AG04449 (cell line): ENCODE measurements at places on chromosomes 13 and 19.

DNA sequence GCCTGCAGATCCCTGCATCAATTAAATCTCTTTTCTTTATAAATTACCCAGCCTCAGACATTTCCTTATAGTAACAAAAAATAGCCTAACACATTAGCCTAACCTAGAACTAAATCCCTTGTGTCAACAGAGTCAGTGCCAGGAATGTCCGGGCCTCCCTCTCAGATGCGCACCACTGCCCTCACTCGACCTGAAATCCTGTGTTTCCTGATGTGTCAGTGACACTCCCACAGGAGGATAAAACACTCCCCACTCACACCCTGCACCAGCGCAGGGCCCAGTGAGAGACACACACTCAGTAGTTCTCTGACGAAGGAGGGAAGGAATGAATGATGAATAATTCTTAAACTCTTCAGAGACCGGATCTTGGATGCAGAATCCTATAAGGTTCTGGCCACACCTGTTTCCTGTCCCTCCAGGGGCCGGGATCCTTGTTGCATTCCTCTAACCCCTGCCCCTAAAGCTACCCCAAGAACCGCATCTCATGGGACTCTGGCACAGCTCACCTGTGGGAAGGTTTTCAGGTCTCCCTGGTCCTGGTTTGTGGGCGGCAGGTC is 3.1 kb downstream of the CEACAM3 start:
- no peak for DNase-seq

DNA sequence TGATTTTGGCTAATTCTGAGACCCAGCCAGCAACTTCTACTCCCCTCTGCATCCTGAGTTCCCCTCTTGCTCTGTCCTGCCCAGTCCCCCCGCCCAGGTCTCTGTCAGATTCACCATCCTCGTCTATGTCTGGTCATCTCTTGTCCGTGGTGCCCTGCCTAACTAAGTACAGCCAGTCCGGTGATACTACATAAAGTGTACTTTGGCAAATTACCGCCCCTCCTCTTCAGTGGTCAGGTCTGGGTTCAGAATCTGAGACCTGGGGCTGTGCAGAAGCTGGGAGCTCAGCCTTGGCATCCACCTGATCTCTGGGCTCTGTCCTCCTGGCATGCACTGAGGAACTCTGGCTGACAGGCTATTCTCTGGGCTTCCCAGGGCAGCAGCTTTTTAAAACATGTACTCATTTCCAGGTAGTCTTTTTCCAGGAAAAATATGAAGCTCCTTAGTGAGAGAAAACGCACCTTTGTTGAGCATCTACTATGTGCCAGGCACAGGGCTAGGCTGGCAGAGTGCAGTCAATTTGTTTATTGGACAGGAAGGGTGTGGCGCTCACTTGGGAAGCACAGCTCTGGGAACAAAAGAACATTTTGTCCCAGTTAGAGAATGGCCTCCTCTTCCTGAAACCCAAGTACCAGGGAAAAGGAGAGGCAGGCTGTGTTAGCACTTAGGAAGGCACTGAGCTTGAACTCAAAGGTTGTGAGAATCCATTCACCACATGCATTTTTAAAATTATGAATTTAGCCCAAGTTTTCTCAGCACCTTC is 88.9 kb downstream of the TSHZ3 start:
- DNase-seq: no peak

DNA sequence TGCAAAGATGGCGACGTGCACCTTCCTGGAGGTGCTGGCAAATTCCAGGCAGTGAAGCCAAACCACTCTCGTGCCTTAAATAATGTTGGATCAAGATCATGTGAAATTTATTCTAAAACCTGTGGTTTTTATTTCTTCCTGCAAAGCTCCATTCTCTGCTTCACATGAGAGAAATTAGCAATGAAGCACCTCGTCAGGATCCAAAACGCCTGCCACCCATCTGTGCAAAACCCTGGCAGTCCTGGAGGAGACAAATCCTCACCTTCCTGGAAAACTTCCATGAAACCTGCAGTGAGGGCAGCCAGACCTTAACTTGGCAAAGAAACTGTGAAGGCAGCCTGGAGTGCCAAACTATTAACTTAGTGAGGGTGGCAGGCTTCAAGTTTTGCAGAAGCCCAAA is 47.6 kb downstream of the CHST8 start:
- no peak for DNase-seq

GRCh38 chr13:33958964-33959363 is 141.0 kb downstream of the RFC3 start:
- DNase-seq: no peak

GRCh38 chr19:4911314-4911713 is 2.0 kb downstream of the UHRF1 start:
- no peak for DNase-seq

DNA sequence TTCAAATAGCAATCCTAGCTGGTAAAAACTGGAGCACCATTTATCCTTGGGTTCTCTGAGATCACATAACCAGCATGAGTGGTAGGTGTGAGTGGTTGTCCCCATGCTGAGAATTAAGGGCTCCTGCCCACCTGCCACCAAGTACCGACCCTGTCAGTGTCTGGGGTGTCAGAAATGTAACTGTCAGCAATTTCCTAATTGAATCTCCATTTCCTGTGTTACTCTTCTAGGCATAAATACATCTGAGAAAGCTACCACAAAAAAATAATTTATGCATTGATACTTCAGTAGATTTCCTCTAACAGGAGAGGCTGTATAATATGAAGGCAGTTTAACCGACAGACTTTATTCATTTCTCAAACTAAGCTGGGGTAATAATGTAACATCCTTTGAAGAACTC is 25.1 kb downstream of the CPB2 start:
- no peak for DNase-seq

DNA sequence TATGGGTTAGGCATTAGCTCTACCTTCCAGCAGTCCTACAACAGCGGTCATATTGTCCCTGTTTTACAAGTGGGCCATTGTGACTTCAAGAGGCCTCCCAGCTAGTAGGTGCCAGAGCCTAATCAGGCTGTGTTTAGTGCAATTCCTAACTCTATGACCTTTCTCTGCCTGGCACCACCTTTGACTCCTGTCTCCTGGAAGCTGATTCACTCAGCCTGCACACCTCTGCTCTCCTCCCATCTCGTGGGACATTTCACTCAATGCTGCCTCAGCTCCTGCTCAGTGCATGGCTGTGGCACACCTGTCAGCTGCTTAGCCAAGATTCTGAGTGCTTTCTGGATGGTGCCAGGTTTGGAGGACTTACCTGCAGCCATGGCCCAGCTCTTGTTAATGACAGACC is 9.5 kb upstream of the GJB6 start:
- DNase-seq: no peak

DNA sequence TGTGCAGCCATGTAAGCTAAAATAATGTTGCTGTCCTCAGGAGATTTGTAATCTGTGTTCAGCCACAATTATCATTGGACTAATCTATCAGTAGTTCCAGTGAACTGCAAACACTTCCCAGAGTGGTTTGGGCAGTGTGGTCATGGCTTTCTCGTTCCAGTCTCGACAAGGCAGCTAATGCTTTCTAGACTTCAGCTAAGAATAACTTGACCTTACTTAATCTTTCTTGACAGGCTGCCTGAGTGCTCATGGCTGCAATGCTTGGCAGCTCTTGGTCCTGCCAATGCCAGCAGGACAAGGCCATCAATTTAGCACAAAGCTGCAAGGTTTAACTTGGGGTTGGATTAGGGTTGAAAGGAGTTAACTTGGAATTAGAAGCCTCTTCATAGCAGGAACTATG is 32.8 kb downstream of the ATP12A start:
- DNase-seq: no peak

DNA sequence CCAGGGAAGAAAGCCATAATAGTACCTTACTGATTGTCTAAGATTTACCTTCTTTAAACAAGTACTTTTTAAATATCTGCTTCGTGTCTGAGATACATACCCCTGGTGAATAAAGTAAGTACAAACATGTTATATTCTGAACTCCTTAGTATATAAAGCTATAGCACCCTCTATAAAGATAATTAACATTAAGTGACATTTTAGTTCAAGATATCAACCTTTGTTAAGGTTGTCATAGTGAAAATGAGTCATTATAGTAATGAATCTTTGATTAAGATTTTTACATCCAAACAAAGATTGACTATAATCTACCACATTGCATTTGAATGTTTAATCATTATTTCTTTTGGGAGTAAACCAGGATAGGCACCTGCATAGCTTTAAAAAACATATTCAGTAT is 55.4 kb upstream of the KCTD4 start:
- DNase-seq: no peak

DNA sequence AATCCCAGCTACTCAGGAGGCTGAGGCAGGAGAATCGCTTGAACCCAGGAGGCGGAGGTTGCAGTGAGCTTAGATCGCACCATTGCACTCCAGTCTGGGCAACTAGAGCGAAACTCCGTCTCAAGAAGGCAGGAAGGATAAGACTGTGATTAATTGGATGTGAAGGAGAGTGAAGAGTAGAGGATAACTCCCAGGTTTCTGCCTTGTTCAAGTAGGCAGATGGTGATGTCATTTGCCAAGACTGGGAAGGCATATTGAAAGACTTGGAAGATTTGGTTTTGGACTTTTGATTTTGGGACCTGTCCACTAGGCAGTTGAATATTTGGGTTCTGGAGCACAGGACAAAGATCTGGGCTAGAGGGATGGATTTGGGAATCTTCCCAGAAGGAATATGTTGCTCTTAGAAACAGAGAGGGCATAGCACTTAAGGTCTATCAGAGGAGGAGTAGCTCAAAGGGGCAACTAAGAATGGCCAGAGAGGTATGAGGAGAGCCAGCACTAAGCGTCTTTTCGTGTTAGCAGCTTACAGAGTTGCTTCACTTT is 20.0 kb downstream of the GARRE1 start:
- DNase-seq: no peak

DNA sequence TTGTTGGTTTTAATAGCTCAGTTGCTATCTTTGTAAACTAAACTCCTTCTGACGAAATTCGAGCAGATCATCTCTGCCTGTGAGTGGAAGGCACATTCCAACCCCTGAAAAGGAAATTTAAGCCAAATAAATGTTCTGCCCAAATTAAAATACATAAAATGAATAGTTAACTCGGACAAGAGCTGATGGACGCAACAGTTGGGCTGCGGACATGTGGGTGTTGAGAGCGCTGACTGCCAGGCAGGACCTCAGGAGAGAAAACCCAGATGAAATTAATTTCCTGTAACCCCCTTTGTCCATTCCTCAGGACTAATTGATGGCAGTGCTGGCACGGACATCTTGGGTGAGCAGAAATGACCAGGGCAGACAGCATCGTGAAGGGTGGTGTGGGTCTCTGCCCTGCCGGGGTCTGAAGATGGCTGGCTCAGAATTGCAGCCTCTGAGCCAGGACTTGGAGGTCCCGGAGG is 86.5 kb downstream of the TSHZ3 start:
- DNase-seq: no peak

DNA sequence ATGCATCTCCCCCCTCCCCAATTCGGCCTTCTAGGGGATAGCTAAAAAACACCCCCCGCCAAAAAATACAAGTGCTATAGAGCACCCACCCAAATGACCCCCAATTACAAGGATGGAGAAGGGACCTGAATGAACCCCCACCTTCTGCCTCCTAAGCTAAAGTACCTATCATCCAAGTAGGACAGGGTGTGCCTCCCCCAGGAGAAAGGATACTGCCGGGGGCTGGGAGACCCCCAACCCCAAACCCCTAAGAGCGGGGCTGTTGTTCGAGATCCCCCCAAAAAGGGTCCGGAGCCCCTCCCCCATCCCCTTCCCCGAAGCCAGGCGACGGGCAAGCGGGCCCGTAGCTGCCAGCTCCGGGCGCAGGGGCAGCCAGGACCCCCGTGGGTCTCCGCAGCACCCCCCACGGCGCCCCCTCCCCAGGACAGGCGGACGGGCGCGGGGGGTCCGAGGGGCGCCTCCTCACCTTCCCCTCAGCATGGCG is 1.9 kb downstream of the ZC3H4 start:
- DNase-seq: no peak

GRCh38 chr13:93001866-93002461 is 224.6 kb upstream of the GPC6 start:
- no peak for DNase-seq

DNA sequence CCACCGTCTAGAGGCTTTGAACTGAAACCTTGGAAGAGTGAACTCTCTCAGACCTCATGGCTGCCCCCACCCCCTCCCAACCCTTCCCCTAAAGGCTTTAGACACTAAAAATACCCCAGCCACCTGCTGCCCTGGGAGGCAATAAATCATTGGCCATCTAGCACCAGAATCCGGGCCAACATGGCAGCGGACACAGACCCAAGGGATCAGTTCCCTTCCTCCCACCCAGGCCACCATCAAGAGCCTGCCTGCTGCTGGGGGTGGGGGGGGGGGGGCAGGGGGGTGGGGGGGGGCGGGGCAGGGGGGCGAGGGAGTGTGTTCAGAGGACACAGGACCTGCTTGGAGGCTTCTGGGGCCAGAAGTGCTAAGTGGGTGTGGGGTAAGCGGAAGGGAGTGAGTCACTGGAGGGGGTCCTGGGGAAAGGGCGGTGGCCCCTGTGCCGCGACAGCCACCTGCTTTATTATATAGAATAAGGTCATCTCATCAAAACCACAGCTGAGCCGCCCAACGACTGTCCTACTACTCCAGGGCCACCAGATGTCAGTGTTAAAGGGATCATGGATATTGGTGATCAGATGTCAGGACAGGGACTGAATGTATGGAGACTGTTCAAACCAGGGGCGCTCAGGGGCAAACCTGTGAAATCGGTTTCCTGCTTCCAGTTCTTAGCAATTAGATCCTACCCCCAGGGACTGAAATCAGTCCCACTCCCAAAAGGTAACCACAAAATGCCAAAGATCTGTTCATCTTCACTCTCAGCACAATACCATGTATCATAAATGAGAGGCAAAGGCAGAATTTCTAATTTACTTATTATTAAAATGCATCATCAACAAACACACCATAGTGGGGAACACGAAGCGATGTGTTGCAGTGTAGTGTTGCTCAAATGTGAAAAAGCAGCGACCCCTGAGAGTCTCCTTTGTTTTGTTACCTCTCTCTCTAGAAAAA is 24.3 kb downstream of the ARL11 start:
- DNase-seq: no peak

DNA sequence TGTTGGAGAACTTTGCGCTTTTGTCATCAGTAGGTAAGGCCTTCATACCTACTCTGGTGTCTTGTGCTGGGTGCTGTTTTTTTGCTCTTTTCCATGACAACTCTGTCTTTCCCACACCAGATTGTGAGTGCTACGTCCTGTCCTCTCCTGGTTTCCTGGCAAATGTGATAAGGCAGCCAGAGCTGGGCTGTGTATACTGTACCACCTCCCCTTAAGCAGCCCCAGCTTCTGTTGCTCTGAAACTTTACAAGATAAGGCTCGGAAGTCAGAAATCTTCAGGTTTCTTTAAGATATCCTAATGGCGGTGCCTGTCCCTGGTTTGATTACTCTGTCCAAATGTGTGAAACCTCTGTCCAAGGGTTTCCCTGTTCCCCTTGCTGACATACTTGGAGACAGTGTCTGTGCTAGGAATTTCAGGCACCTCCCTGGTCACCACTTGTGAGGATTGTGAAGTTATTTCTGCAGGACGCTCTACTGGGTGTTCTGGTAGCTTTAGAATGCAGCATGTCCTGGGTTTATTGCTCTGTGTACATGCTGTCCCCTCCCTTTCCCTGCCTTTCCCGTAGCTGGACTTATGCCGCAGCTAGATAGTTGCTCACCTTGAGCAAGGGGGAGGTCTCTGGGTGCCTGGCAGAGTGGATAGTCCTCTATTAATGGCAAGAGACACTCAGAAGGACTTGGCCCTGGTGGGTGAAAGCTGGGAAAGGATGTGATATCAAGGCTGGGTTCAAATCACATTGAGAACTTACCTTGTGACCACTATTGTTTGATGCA is 7.0 kb downstream of the ZNF749 start:
- no peak for DNase-seq

- DNase-seq: no peak
Observed at GRCh38 chr13:43294412-43294811, 271.0 kb downstream of the DNAJC15 start.
